Left forelimb (tissue), 1 donor: ENCODE measurements at places on chromosomes 1 and 21.

DNA sequence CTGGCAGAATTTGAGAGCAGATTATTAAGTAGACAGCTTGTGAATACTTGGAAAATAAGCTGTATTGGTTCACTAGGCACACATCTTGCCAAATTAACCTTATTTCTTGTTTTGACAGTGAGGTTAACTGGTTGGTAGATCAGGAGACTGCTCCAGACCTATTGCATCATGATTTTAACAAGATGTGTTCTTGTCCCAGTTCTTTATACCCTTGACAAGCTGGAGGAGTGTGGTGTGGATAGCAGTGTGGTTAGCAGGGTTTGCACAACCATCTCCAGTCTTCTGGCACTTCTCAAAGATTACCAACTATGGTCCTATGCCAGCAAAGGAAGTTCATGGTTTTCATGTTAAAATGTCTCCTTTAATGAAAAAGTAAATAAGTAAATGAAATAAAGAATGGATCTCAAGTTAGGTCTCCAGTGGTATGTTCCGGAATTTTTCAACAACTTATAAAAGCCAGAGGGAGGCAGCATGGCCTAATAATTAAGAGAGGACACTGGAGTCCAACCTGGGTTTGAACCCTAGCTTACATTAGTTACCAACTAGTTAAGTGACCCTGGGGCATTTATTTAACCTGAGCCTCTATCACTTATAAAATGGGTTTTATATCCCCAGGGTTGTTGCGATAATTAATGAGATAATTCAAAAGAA is 34.1 kb downstream of the DDX20 start:
- DNase-seq: no peak

- no peak for DNase-seq
Observed at GRCh38 chr1:196516373-196516772, 91.9 kb downstream of the KCNT2 start.

DNA sequence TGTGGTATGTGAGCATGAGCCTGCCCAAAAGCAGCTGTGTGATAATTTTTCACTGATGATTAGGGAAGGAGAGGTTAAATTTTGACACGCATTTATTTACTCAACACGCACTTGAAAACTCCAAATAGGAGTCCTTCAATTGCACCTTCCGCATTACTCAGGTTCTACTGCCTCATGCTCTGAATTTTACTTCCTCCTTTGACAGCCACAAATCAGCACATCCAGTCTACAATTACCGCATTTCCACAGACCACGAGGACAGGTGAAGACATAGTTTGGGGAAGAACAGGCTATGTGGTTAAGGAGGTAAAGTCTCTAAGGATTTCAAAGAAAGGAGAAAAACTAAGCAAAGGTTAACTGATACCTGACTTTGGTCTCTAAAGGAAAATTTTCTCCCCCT is 2.6 kb downstream of the CAPN8 start:
- DNase-seq: no peak

- no peak for DNase-seq
Observed at GRCh38 chr21:22710721-22711120, 1712.5 kb downstream of the NCAM2 start.

- DNase-seq: no peak
Observed at GRCh38 chr1:24966724-24967346, 36.8 kb upstream of the RUNX3 start.

- DNase-seq: no peak
Observed at GRCh38 chr1:39955547-39956539, 898 bp downstream of the MFSD2A start.

- DNase-seq: no peak
Observed at GRCh38 chr1:85115933-85116332, 67.6 kb upstream of the MCOLN3 start.

DNA sequence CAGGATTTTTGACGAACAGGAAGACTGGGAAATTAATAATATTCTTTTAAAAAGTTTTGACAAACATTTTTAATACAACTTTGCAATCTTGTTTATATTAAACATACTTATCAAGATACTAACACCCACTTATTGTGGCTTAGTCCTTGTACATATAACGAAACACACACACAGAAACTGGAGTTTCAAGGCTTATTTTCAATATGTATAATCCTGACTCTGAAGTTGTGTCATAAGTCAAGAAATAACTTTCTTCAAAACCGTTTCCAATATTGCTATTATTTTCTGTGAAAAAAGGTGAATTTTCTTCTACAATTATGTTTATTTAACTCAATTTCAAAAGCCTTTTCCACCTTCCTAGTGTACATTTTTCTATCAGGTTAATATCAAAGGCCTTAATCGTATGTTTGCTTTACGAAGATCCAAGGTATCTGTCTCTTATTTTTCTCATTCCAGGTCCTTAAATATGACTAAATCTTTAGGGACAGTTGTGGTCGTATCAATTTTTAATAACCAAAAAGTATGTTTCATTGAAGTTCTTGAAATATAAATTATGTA is 1.8 kb downstream of the CDKN2C start:
- no peak for DNase-seq

DNA sequence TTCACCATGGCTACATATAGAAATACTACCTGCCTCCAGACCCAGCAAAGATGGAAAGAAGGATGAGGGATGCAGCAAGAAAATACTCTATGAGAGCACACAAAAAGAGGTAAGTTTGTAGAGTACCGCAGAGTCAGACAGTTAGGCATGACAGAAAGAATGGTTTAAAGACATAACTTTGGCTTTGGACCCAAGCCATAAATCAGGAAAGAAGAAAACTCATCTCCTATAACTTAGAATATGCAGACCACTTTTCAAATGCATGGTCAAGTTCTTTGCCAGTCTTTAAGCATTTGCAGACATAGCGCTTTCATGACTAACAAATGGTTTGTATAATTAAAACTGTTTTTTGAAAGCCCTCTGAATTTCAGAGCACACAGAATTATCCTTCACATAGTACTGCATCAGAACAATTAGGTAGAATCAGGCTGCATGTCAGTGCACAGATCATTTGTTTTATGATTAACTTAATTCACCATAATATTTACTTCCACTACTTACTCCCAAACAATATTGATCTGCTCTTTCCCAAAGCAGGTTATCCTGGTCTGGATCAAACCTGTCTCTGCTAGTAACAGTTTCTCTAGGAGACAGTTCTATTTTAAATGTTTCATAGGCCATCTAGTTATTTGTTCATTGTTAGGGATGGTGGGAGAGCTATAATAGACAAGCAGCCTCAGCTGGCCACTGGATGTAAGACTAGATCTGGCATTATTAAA is 280.7 kb upstream of the NR5A2 start:
- DNase-seq: no peak

- no peak for DNase-seq
Observed at GRCh38 chr1:185159966-185160365, 3.0 kb downstream of the SWT1 start.

DNA sequence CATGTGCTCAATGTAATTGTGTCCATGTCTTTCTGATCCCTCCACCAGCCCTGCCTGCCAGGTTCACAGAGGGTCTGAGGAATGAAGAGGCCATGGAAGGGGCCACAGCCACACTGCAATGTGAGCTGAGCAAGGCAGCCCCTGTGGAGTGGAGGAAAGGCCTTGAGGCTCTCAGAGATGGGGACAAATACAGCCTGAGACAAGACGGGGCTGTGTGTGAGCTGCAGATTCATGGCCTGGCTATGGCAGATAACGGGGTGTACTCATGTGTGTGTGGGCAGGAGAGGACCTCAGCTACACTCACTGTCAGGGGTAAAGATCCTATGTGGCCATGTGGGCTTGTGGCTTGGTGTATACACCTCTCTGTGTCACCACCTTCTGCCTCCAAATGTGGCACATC is 91.4 kb downstream of the OBSCN start:
- DNase-seq: no peak

- DNase-seq: no peak
Observed at GRCh38 chr1:29708796-29709703, 472.7 kb downstream of the PTPRU start.

DNA sequence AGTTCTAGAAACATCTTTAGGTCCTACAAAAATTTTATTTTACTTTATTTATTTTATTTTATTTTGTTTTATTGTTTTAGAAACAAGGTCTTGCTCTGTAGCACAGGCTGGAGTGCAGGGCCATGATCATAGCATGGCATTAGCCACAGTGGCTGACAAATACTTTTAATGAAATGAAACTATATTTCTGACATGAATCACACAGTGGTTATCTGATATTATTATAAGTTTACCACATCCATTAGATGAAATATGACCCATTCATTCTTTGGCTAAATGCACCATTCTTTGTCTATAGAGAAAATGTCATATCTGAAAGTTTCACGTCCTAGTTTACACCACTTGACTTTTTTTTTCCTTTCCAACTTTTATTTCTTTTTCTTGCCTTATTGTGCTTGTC is 613.4 kb upstream of the ADAMTS5 start:
- DNase-seq: no peak

- no peak for DNase-seq
Observed at GRCh38 chr1:41687007-41687406, 202.5 kb upstream of the EDN2 start.

DNA sequence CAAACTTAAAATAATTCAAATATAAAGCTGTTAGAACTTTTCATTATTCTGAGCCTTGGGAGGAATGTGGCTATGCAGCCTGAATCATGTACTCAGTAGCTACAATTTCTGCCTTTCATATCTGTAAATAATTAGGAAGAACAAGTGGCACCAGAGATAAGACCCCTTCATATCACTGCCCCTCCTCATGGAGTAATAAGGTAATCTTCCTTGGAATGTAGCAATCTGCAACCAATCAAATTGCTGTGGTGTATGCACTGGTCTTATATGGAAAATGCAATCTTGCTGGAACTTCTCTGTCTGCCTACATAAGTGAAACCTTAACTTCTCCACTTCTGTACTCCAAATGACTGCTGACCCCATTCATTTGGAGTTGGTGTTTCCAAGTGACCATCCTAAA is 104.4 kb upstream of the VANGL1 start:
- no peak for DNase-seq

- no peak for DNase-seq
Observed at GRCh38 chr1:41464885-41465284, 19.6 kb downstream of the EDN2 start.

DNA sequence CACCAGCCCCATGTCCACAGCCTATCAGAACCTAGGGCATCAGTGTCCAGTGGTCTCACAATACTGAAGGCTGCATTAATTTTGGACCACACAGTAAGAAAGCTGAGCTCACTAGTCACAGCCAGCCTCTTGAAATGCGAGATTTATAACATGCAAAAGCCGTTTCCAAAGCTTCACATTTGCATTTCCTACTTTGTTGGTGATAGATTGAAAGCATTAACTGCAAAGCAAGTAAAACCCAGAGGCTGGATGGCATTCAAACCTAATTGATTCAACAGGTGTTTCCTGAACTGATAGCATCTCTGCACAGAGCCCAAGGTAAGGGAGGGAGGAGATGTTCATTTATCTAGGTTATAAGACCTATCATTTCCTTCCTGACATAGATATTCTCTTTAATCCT is 410.1 kb downstream of the OMA1 start:
- no peak for DNase-seq

DNA sequence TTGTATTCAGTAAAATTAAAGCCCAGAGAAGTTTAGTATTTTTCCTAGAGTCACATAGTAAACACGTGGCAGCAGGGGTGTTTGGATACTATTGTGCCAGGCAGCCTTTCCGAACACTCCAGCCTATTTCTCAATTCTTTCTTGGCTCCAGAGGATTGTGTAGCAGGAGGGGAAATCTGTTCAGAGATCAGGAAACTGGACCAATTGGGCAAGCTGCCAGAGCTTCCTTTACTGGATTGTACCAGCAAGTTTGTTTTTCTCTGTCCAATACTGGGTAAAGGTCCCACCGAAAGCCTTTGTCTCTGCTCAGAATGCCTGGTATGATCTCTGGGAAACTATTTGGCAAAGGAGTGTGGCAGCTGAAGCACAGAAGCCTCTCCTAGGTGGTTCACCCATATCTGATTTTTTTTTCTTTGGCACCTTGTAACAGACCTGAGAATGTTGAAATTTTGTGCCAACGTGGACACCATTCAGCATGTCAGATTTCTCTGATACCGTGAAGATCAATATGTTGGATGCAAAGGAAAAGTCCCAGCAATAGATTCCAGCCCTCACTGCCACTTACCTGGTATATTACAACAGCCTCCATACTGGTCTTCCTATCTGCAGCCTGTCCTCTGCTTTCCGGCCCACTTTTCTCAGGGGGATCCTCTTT is 126.2 kb downstream of the FGGY start:
- no peak for DNase-seq

- DNase-seq: no peak
Observed at GRCh38 chr1:94285031-94285654, 47.8 kb upstream of the ARHGAP29 start.

GRCh38 chr21:18545908-18546307 is 142.3 kb upstream of the TMPRSS15 start:
- DNase-seq: no peak

DNA sequence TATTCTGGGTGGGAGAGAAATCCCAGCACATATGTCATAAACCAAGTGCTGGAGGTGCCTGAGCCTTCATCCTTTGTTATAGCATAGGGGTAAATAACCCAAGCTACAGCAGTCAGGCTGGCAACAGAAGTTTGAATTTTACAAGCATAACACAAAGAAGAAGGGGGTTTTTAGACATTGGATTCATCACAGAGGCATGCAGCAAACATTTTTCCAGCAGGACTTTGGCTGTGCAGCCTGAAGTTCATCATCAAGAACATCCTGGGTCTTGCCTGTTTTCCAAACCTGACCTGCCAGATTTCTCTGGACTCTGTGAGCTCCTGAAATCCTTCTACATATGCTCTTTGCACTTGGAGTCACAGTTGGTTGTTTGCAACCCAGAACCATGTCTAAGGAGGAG is 16.2 kb downstream of the PTGER3 start:
- no peak for DNase-seq

DNA sequence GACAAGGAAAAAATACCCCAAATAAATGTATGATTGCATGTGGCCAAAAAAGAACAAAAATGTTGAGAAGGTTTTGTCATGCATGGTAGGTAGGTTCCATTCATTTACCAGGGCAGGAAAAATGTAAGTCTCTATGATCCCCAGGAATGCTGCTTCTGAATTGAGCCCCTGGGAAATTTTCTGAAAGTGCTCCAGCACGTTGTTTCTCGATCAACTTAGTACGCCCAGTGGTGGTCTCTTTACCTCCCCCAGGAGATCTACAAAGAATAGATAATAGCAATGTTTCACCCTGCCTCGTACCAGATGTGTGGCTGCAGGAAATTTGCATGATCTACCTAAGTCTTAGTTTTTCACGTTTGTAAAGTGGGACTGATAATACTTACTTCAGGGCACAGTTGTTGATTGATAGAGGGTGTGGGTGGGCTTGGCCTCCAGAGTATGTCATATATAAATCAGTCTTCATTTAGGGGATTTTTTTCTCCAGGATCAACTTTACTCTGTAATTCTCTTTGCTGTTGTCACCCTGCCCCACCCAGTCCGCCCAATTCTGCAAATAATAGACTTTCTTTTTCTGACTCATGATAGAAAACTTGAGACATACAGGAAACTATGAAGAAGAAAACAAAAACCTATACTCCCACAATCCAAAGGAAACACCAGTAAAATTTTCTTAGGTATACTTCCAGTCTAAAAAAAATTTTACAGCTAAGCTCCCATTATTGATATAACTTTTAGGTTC is 462.0 kb upstream of the RUNX1 start:
- DNase-seq: no peak
